ENCODE measurements at places on chromosomes 4 and X. TPM values are rescaled to one million over a fixed set of nuclear protein-coding genes. Genes with fewer than 3 reads are reported as not detected.

DNA sequence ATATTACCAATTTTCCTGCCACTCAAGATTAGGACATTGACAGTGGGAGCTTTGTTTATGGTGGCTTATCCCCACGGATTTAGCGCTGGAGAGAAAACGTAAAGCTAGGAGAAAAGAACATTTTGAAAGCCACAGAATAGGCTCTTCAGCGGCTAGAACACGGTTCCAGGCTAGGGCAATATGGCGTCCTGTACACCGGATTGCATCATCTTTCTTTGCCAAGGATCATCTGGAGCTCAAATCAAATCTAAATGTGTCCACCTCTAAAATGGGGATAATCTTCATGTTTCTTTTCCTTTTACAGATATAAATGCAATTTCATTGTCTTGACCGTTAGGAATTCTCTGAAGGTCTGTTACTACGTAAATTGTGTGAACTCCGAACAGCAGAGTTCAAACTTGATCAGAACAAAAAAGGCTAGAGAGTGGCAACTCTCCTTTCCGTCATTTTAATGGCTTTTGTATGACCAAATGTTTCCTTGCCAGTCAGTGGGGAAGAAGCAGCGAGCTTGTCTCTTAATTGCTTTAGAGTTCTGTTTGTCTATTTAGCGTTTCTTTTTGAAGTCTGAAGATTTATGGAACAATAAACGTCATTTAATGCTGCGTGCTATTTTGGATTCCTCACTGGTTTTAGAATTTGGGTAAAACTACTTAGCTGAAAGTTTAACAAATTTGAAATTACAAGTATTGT lies 2.6 kb upstream of the WWC2 start:
- H3K36me3 ChIP-seq: no peaks in the 10 kb centered on the region
- no peak for DNase-seq
- no peak overlapping the region for H3K4me3 ChIP-seq
- peaks cover 43% of the 10 kb centered on the region for H3K27me3 ChIP-seq
- H3K4me1 ChIP-seq: peaks cover 5% of the 10 kb centered on the region

DNA sequence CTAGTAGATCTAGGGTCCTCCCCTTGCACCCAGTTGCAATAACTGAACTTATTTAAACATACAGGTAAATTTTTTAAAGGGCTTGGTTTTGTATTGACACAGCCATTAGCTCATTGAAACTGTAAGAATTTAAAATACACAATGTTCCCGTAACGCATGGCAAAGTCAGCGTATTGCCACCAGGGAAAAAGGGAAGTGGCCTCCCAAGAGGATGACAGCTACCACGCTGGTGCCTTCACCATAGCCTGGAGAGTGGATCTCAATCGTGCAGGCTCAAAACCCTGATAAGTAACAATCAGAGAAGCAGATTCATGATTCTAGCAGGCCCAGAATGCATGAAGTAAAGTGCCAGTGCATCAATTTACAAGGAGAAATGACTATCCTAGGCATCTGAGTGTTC lies 49.4 kb upstream of the RELL1 start:
- H3K27ac ChIP-seq: no peak overlapping the region
- H3K4me1 ChIP-seq: no peaks in the 10 kb centered on the region

DNA sequence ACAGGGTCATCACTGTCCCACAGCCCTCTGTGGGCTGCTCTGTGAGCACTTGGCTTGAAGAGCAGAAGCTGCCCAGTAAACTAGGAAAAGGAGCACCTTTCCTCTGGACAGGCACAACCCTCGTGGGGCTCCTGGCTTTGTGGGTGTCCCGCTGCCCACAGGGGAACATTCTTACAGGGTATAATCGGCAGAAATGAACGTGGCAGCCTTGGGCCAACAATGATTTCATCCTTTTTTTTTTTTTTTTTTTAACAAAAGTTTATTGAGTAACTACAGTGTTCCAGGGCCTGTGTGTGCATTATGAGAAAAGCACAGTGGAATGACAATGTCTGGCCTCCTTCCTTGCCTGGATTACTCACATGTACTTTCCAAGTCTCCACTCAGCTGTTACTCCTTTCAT lies 197.2 kb downstream of the PDGFC start:
- no peak overlapping the region for H3K4me3 ChIP-seq
- no peaks in the 10 kb centered on the region for H3K36me3 ChIP-seq
- H3K27me3 ChIP-seq: no peaks in the 10 kb centered on the region
- DNase-seq: no peak

DNA sequence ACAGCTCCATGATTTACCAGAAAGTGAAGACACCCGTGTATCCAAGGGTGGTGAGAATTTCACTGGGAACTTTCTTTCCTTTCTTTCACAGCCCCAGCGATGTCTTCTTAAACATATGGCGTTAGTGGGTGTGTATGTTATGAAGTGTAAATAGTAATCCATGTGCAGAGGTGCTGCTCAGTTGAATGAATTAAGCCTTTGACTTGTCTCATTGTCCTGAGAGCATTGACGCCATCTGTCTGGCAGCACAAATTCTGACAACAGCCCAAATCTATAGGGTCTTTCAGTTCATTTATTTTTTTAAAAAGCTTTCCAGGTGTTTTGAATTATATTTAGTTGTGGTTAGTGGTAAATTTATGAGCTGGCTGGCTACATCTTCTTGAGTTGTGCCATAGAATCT lies 69.4 kb downstream of the CLCN5 start:
- no peaks in the 10 kb centered on the region for H3K4me1 ChIP-seq
- no peaks in the 10 kb centered on the region for H3K36me3 ChIP-seq
- H3K27me3 ChIP-seq: no peaks in the 10 kb centered on the region
- no peak overlapping the region for H3K27ac ChIP-seq

DNA sequence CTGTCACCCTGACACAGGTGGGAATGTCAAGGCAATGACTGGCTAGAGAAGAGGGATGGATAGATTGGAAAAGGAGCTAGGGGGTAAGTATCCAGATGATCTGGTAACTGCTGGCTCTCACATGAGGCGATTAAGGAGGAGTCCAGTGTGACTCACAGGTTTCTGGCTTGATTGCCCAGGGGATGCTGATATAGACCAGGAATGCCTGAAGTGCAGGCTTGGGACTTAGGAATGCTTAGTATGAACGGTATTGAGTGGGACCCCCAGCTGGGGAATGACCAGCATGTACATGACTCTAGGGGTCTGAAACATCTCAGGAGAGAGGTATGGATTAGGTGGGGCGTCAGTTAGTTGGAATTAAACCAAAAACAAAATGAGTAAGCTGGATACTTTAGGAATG lies 65.8 kb upstream of the PRPS1 start:
- H3K36me3 ChIP-seq: no peaks in the 10 kb centered on the region
- H3K27ac ChIP-seq: no peak overlapping the region
- H3K4me1 ChIP-seq: no peaks in the 10 kb centered on the region
- DNase-seq: no peak
- H3K4me3 ChIP-seq: no peak overlapping the region

DNA sequence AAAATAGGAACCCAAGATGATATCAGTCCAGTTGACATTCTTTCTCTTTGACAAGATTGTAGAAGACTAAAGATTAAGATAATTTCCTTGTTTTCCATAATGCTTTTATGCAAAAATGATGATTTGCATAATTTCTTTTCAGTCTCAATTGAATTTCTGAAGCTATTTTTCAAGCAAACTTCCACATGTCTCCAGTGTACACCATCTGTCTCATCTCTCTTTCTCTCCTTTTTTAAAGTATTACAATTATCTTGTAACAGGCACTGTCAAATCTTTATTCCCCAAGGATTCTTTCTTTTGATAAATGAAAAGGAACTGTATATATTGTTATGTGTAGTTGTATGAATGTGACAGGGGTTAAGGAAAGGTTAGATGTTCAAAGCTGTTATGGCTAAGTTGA lies 7.9 kb upstream of the SH3RF1 start:
- H3K36me3 ChIP-seq: no peaks in the 10 kb centered on the region
- DNase-seq: no peak

DNA sequence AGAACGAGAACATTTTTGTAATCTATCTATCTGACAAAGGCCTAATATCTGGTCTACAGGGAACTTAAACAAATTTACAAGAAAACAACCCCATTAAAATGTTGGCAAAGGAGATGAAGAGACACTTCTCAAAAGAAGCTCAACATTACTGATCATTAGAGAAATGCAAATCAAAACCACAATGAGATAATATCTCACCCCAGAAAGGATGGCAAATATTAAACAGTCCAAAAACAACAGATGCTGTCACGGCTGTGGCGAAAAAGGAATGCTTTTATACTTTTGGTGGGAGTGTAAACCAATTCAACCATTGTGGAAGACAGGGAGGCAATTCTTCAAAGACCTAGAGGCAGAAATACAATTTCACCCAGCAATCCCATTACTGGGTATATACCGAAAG lies 2284.8 kb downstream of the ARAP2 start:
- no peaks in the 10 kb centered on the region for H3K4me1 ChIP-seq
- DNase-seq: no peak
- no peak overlapping the region for H3K27ac ChIP-seq
- no peak overlapping the region for H3K4me3 ChIP-seq

DNA sequence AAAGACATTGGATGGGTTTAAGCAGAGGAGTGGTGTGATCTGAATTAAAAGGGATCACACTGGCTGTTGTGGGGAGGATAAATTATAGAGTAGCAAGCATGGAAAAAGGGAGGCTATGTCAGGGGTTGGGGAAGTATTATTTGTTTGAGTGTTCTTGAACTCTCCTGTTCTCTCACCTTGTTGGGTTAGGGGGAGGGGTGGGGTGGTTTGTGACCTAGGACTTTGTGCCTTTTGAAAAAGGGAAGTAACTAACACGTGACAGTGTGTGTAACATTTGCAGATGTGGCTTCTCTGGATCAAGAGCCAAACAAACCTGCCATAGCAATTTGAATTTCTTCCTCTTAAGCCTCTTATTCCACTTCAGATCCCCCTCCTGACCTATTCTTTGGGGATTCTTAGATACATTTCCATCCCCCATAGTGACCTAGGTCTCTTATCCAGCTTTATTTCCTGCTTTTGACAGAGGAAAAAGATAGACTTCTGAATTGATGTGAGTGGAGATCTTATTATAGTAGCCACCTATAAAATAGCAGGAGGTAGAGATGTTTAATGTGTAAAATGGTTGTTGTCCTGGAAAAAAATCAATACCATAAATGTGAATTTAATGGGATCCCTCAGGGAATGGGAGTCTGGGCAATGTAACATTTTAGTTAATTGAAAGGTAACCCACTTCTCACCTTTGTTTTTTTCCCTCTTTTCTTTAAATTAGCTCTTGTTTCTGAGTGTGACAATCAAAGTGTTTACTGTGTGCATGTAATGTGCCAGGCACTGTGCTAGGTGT lies 120.4 kb downstream of the CT47B1 start:
- H3K36me3 ChIP-seq: peaks cover 4% of the 10 kb centered on the region
- no peak overlapping the region for H3K4me3 ChIP-seq

DNA sequence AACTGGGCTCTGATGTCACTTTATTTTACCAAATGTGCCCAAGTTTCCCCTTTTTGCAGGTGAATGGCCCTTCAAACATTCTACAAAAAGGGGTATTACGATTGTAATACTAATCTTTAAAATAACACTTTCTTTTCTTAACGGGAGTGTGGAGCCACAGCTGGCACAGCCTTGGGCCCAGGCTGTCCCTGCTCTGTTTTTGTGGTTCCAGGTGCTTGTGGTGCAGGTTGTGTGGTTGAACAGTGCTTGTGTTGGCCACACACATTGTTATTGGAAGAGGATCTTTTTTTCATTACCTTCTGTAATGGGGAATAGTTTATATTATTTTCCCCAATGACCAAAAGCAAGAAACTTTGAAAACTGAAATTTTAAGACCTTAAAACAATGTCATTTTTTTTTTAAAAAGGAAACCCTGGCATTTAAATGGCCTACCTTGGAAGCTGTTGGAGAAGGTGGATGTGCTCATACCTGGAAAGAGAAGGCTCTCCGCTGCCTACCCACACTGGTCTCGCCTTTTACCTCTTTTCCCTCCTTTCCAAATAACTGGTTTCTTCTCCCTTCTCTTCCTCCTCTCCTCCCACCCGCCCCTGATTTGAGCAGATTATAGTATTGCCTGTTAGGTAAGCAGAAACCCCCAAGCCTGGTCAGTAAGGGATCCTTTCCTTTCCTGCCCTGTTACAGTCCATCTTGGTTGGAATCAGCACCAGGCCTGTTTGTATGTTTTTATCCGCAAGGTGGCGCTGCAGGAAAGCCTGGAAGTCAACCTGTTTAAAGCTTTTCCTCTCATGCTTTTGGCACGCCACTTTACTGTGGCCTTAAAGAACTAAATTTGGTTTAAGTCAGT lies 28.6 kb downstream of the HADH start:
- peaks cover 34% of the 10 kb centered on the region for H3K4me1 ChIP-seq
- H3K4me3 ChIP-seq: no peak overlapping the region
- peak; percentile 90 for DNase-seq
- H3K36me3 ChIP-seq: peaks cover 42% of the 10 kb centered on the region
- no peaks in the 10 kb centered on the region for H3K27me3 ChIP-seq

DNA sequence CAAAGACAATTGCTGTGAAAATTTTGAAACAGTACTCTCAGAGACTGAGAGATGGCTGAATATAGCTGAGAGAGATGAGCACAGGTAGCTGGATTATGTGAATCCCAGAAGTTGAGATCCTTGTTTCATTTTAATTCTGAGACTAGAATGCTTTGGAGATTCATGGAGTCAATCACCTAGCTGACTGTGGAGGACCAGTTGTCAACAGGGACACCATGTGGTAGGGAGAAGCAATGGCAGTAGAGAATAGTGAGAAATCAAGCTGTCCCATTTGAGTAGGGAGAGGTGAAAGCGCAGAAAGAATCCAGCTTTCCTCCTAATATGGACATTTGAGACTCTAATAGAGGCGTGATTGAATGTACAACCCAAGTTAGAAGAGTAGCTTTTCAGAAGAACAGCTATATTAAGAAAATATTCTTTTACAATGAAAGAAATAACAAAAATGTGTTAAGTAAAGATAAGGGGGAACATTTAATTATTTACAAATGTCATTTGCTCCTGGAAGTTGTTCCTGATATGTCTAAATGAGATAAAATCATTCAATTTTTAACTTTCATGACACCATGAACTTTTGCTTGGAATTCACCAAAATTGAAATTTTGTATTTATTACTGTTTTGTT lies 30.3 kb upstream of the GLRB start:
- H3K27ac ChIP-seq: no peak overlapping the region
- H3K4me3 ChIP-seq: no peak overlapping the region
- H3K27me3 ChIP-seq: no peaks in the 10 kb centered on the region
- H3K4me1 ChIP-seq: no peaks in the 10 kb centered on the region
- DNase-seq: no peak

DNA sequence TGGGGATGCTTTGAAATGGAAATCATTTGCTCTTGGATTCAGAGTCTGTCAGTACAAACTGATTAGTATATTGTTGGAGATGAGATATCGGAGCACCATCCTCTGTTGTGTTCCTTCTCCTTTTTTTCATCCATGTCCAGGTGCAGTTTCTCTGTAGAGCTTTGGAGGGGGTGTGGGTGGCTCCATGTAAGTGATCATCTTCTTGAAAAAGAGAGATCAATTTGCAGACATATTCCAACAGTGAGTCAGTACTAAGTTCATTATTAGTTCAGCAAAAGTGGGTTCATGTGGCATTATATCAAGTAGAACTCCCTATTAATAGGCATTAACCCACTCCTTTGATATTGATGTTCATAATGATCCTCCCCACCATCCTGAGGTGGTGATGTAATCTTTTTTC lies 18.9 kb downstream of the FRAS1 start:
- no peak overlapping the region for H3K4me3 ChIP-seq
- H3K27ac ChIP-seq: no peak overlapping the region
- no peak for DNase-seq
- no peaks in the 10 kb centered on the region for H3K4me1 ChIP-seq

The GLRA3 gene
- not detected for total RNA-seq

The USP17L27 gene
- not detected for total RNA-seq

The ARX gene
- not detected for total RNA-seq

The NWD2 gene
- not detected for total RNA-seq

The SRP72 gene
- 116 TPM for total RNA-seq

The RAB40A gene
- total RNA-seq: 0.10 TPM

The ASB9 gene
- 0.44 TPM for total RNA-seq

The TBX22 gene
- total RNA-seq: not detected

The MAGED1 gene
- 35.0 TPM for total RNA-seq

The SPOCK3 gene
- not detected for total RNA-seq

The CT45A3 gene
- not detected for total RNA-seq

The PHEX gene
- 0.08 TPM for total RNA-seq
